Activated T-cell treated with anti-CD3 and anti-CD28 coated beads, Interleukin-2, amount 50 U/mL, for 48 hours (primary cell): ENCODE measurements at places on chromosomes 12 and 14.
A peak's percentile ranks its signal among the peaks of the same experiment; 100 is the strongest.

DNA sequence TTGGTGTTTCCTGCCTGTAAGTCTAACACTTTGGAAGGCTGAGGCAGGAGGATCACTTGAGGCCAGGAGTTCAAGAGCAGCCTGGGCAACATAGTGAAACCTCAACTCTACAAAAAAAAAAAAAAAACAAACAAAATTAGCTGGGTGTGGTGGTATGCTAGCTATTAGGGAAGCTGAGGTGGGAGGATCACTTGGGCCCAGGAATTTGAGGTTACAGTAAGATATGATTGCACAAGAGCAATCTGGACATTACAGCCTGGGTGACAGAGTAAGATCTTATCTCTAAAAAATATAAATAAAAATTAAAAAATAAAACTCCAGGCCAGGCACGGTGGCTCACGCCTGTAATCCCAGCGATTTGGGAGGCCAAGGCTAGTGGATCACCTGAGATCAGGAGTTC lies 39.8 kb upstream of the CMKLR1 start:
- no peak for DNase-seq

DNA sequence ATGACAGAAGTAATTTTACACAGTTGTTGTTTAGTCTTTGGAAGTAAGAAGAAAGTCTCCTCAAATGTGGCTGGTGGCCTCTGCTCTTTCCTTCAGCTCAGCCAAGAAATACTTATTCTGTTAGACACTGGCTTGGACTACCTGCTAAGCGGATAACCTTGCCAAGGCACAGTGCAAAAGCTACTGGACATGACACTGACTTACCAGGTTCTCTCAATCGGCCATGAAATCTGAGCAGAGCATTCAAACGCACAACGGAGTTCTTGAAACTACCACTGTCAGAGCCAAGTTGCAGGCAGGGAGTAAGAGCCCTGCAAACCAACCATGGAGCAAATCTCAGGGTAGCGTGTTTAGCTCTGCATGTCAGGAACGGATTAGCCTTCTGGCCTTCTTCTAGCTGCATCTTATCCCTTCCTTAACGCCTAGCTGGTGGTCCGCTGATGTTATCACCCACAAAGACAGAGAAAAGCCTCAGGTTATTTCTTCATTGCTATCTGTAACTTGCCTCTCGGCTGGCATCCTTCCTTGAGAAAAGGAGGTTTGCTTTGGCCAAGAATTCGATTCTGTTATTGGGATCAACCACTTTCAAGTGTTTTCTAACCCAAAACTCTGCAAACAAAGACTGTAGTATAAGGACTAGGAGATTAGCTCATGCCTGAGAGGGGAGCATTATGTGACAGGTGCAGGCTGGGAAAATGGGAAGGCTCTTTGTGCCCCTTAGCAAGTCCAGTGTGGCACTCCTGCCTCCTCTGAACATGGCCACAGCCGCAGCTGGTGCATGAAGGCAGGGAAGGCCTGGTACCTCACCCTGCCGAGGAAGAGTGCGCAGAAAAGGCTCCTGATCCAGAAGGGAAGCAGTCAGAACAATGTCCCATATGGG lies 223.4 kb downstream of the GLT1D1 start:
- DNase-seq, result no peak

- DNase-seq, result no peak
These were observed 613.7 kb downstream of the DIO2 start for GRCh38 chr14:79597566-79597965.

GRCh38 chr14:100065111-100065871 lies at the start of gene EVL:
Gene EVL (plus strand): TSS chr14:100065422. CDS start chr14:100065501, 79 bp downstream.
- DNase-seq, result peak; percentile 90

- DNase-seq, result no peak
These were observed 9.3 kb upstream of the USP15 start for GRCh38 chr12:62250671-62251608.

DNA sequence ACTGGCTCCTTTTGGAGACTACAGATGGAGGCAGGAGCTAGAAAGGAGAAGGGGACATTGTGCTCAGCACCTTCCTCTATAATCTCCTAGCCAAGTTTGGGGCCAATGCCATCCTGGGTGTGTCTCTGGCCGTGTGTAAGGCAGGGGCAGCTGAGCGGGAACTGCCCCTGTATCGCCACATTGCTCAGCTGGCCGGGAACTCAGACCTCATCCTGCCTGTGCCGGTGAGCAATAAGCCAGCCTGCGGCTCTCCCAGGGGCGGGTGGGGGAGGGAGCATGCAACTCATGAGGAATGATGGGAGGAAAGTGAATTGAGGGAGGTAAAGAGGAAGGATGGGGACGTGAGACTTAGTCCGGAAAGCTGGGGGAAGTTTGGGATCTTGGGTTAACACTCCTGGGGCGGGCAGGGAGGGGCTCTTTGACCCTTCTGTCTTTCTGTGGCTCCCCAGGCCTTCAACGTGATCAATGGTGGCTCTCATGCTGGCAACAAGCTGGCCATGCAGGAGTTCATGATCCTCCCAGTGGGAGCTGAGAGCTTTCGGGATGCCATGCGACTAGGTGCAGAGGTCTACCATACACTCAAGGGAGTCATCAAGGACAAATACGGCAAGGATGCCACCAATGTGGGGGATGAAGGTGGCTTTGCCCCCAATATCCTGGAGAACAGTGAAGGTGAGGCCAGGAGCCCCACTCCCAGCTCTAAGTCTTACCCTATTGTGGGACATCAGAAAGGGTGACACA lies 3.3 kb downstream of the ENO2 start:
- no peak for DNase-seq
